ENCODE measurements at places on chromosomes 4 and X.

DNA sequence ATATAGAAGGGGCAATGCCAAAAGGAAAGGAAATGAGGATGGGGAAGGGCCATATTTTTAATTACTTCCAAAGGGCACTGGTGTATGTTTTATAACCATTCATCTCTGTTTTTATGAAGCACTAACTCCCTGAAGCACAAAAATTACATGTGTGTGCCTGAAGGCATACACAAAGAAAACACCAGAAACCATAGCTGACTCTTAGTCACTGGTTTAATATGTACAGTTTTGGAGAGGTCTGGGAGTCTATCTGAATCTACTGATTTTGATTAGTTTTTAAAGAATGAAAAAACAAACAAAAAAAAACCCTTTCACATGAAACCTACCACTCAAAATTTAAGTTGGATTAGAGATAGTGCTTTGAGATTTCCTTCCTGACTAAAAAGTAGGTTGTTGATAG lies 438.7 kb downstream of the RPA4 start:
- no peaks in the 10 kb centered on the region for H3K36me3 ChIP-seq
- H3K27ac ChIP-seq, result no peak overlapping the region
- no peak overlapping the region for H3K4me3 ChIP-seq
- DNase-seq, result no peak
- H3K27me3 ChIP-seq, result no peaks in the 10 kb centered on the region

DNA sequence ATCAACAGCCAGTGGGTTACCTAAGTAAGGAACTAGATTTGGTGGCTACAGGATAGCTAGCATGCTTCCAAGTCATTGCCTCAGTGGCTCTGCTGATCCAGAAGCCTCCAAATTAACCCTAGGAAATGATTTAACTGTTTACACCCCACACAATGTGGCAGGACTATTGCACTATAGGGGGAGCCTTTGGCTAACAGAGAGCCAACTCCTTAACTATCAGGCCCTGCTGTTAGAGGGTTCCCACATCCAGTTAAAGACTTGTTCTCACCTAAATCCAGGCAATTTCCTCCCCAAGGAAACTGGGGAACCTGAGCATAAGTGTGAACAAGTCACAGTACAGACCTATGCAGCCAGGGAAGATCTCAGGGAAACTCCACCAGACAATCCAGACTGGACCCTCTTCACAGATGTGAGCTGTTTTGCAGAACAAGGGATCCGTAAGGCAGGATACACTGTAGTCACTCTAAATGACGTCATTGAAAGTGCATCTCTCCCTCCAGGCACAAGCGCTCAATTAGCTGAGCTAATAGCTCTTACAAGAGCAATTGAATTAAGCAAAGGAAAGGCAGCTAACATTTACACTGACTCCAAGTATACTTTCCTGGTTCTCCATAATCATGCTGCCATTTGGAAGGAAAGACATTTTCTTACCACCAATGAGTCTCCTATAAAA lies 185.3 kb upstream of the SPOCK3 start:
- DNase-seq, result no peak
- H3K36me3 ChIP-seq, result no peaks in the 10 kb centered on the region
- no peak overlapping the region for H3K4me3 ChIP-seq
- no peak overlapping the region for H3K27ac ChIP-seq

DNA sequence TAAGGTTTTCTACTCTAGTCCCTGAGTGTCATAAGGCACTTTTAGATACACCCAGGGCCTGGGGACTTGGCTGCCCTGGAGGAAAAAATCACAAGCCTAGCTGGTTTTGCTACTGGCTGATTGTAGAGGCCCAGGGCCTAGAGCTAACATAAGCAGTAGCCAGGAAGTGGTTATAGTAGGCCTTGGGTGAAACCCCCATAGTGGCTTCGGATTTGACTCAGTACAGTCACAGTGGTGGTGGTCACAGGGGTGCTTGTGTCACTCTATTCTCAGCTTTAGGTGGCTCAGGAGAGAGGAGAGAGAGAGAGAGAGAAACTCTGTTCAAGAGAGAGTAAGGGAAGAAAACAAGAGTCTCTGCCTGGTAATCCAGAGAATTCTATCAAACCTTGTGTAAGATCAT lies 194.5 kb upstream of the EDA2R start:
- no peak for DNase-seq
- H3K4me1 ChIP-seq, result no peaks in the 10 kb centered on the region
- H3K27me3 ChIP-seq, result no peaks in the 10 kb centered on the region
- no peaks in the 10 kb centered on the region for H3K36me3 ChIP-seq
- no peak overlapping the region for H3K4me3 ChIP-seq

DNA sequence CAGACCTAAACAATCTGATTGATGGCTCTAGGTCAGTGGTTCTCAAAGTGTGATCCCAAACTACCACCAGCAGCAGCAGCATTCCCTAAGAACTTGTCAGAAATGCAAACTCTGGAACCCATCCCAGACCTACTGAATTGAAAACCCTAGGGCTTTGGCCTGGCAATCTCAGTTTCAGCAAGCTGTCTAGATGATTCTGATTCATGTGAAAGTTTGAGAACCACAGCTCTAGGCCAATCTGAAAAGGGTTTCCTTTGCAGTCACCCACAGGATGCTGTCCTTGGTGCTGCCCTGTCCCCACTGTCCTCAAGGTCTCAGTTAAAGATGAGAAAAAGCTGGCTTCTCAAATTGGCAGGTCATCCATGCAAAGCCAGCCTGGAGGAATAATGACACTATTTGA lies 34.8 kb downstream of the SMPX start:
- no peak for DNase-seq
- H3K27me3 ChIP-seq, result peaks cover 5% of the 10 kb centered on the region
- H3K36me3 ChIP-seq, result no peaks in the 10 kb centered on the region
- H3K4me3 ChIP-seq, result no peak overlapping the region

DNA sequence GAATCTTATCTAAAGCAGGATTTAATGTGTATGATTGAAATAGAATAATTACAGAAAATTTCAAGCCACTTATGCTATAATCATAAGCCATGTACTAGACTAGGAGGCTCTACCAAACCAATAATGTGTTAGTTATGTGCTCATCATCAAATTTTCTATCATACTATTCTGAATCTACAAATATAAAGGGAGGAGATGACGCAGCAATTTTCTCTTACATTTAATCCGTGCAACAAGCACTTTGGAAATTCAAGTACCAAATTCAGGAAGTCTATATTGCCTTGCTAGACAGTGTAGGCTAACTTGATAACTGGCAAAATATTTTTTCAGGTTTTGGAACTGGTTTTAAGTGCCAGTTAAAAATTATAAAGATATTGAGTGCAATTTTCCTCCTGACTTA lies 283.5 kb downstream of the C4orf33 start:
- H3K27me3 ChIP-seq, result peaks cover 47% of the 10 kb centered on the region
- no peak for DNase-seq
- no peak overlapping the region for H3K27ac ChIP-seq

DNA sequence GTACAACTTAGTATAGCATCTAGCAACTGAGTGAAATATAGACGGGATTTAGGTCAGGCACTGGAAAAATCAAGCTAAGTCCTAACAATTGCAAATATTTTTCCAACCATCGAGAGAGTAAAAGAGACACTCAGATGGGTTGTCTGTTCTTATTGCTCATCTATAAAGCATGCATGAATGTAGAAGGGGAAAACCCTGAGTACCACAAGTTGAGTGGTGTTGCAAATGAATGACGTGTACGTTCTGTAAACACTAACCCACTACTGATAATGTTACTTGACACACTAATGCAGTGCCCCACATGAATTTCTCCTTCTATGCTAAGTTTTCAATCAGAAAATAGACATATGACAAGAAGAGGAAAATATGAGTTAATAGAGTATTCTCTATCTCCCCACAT lies 211.2 kb downstream of the COX18 start:
- no peak overlapping the region for H3K27ac ChIP-seq
- no peak for DNase-seq
- no peaks in the 10 kb centered on the region for H3K36me3 ChIP-seq
- no peak overlapping the region for H3K4me3 ChIP-seq
- no peaks in the 10 kb centered on the region for H3K4me1 ChIP-seq

GRCh38 chr4:84498935-84499623 lies at the start of gene NKX6-1:
NKX6-1 (minus strand) TSS chr4:84499292; CDS start chr4:84498228, 1,064 bp downstream.
- H3K27me3 ChIP-seq, result peaks cover 90% of the 10 kb centered on the region
- H3K36me3 ChIP-seq, result peaks cover 8% of the 10 kb centered on the region
- no peak within 1 kb of the TSS for H3K27ac ChIP-seq
- no peak for DNase-seq

DNA sequence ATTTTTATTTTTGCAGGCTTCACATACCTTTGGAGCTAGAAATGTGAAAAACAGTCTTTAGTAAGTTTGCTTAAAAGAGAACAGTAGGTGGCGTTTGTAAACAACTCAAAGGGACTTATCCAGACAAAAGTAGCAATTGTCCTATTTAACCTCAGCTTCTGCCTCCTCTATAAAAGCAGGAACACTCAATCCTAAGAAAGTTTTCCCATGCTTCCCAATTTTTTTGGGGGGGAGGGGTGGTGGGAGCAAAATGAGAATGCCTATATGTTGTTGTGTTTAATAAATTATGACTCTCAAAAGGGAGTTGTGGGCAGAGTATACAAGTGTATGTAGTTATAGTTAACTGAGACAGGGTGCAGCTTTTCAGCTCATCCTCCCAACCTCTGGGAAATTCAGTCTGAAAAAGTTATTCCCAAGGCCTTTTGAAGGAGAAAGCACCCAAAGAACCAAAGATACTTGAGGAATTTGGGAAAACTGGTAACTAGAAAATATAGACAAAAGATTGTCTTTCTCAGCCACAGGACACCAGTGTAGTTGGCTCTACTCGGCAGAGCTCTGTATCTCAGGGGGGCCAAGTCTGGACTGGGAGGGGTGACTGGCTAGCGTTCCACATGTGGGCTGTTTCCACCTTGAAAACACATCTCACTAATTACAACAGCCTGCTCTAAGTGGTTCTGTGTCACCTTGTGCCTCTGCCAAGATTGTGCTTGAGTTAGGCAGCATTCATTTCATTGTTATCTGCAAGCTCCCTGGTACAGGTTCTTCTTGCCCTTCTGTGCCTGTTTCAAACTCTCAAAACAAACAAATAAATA lies 2.8 kb downstream of the SFRP2 start:
- no peak overlapping the region for H3K27ac ChIP-seq
- DNase-seq, result no peak
- peaks cover 9% of the 10 kb centered on the region for H3K36me3 ChIP-seq
- no peak overlapping the region for H3K4me3 ChIP-seq
- H3K27me3 ChIP-seq, result peaks cover 84% of the 10 kb centered on the region

DNA sequence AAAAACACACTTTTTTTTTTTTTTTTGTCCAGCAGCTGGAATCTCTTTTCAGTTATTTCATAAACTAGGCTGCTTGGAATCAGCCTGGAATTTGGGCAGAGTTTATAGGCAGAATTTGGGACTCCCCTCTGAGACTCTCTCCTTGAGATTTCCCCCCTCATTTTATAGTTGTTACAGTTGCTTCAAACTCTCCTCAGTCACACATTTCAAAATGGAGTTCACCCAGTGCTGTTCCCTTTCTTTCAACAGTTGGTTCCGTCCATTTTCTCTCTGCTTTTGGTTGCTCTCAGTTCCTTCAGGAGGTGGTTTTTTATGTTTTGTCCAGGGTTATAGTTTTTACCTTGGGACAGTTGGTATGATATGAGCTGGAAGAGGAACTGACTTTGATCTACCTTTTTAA lies 27.5 kb downstream of the NSD2 start:
- no peaks in the 10 kb centered on the region for H3K27me3 ChIP-seq
- H3K36me3 ChIP-seq, result peaks cover 2% of the 10 kb centered on the region
- DNase-seq, result no peak
- peaks cover 27% of the 10 kb centered on the region for H3K4me1 ChIP-seq
- H3K4me3 ChIP-seq, result no peak overlapping the region

GRCh38 chrX:52852110-52852860 lies 15.6 kb downstream of the XAGE3 start:
- no peak overlapping the region for H3K4me3 ChIP-seq
- peaks cover 20% of the 10 kb centered on the region for H3K27me3 ChIP-seq
- H3K4me1 ChIP-seq, result no peaks in the 10 kb centered on the region
- peaks cover 3% of the 10 kb centered on the region for H3K36me3 ChIP-seq

GRCh38 chr4:87839592-87839946 lies 6.8 kb downstream of the MEPE start:
- peaks cover 75% of the 10 kb centered on the region for H3K27me3 ChIP-seq
- no peak for DNase-seq
- no peaks in the 10 kb centered on the region for H3K36me3 ChIP-seq
- H3K4me3 ChIP-seq, result no peak overlapping the region
- no peaks in the 10 kb centered on the region for H3K4me1 ChIP-seq
- H3K27ac ChIP-seq, result no peak overlapping the region

DNA sequence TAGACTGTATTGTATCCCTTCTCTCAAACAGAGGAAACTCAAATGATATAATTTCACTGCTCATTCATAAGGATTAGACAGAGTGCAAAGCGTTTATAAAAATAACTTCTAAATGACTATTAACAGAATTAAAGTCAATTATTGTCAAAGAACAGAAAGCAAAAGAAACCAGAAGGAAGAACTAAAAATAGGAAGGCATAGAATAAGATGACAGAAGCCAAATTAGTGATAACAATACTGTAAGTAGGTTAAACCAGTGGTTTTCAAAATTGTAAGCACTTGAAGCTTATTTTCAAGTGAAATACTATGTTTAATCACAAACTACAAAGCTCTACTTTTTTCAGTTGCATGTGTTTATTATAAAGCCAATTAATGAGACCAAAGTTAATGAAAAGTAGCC lies 305.2 kb downstream of the PPP1R2C start:
- H3K36me3 ChIP-seq, result peaks cover 3% of the 10 kb centered on the region
- no peaks in the 10 kb centered on the region for H3K27me3 ChIP-seq

GRCh38 chr4:168868044-168868781 lies 141.8 kb downstream of the CBR4 start:
- H3K4me3 ChIP-seq, result no peak overlapping the region
- H3K4me1 ChIP-seq, result no peaks in the 10 kb centered on the region
- peaks cover 2% of the 10 kb centered on the region for H3K36me3 ChIP-seq
- DNase-seq, result no peak
- peaks cover 32% of the 10 kb centered on the region for H3K27me3 ChIP-seq
- no peak overlapping the region for H3K27ac ChIP-seq

- H3K27me3 ChIP-seq, result no peaks in the 10 kb centered on the region
- no peaks in the 10 kb centered on the region for H3K4me1 ChIP-seq
- H3K36me3 ChIP-seq, result no peaks in the 10 kb centered on the region
- no peak overlapping the region for H3K27ac ChIP-seq
These were observed 23.4 kb upstream of the CT47A1 start for GRCh38 chrX:121008920-121009319.

DNA sequence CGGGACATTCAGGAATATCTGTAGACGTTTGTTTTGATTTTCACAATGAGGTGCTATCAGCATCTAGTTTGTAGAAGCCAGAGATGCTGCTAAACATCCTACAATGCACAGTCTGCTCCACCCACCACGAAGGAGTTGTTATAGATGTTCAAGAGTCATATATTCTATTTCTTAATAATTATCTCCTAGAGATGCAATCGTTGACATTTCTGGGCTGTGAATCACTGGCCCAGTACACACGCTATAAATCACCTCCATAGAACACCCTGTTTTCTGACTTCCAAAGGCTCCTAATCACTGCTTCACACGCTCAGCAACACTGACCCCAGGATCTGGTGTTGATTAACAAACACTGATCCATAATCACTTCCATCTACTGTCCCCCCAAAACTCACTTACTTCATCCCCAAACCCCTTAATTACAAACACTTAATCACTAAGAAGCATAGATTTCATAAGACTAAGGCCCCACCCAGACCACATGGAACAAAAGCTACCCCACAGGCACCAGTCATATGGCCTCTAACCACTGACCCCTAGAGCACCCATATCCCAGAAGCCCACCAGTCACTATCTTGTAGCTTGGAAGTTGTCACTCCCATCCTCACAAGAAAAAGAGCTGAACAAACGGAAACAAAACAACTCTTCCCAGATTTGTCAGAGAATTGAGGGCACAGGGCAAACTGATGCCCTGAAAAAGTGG lies 31.7 kb upstream of the ZNF41 start:
- DNase-seq, result no peak
- no peak overlapping the region for H3K27ac ChIP-seq
- H3K27me3 ChIP-seq, result no peaks in the 10 kb centered on the region
- H3K36me3 ChIP-seq, result peaks cover 2% of the 10 kb centered on the region

GRCh38 chrX:100648458-100649417 lies 4.7 kb downstream of the SRPX2 start:
- no peak overlapping the region for H3K4me3 ChIP-seq
- H3K27ac ChIP-seq, result no peak overlapping the region
- peaks cover 5% of the 10 kb centered on the region for H3K36me3 ChIP-seq
- peaks cover 13% of the 10 kb centered on the region for H3K27me3 ChIP-seq

Data from T-helper 17 cell (primary cell).